ENCODE measurements at places on chromosomes 2 and 18.

GRCh38 chr2:47313141-47313691, 89.7 kb upstream of the MSH2 start:
- DNase-seq: peak; percentile 36

DNA sequence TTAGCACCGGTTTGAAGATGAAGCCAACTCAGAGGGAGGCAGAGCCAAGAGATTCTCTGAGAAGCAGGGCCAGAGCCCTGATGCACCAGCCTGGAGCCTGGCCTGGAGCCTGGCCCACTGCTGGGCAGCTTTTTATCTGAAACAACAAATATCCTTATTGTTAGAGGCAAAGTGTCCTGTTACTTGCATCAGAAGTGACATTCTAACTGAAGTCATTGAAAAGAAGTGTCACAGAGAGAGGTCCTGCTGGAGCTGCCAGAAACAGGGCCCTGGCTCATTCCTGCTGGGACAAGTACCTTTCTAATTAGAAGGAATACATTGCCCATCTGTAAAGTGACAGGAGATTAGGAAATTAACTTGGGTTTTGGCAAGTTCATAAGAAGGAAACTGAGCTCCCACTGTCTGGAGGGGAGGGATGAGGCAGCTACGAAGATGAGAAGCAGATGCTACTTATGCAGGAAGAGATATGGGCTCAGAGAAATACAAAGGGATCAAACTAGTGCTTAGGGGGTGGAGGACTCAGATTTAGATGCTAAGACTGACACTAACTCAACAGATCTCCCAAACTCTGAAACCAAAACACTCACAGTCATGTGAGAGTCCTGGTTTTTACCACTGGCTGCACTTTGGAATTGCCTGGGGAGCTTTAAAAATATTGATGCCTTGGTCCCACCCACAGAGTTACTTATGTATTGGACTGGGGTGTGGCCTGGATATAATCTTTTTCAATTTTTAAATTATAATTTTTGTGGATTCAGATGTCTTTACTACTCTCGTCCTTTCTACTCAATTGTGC, 11.0 kb upstream of the HK2 start:
- DNase-seq: no peak

GRCh38 chr18:48470484-48471180, 61.4 kb upstream of the ZBTB7C start:
- DNase-seq: no peak

GRCh38 chr2:167551416-167551815, 663.1 kb downstream of the XIRP2 start:
- DNase-seq: no peak

GRCh38 chr2:133837441-133838094, 269.3 kb upstream of the NCKAP5 start:
- no peak for DNase-seq

Data from iPS-NIHi11 (cell line).